ENCODE measurements at places on chromosomes 11 and 22. TPM values are rescaled to one million over a fixed set of nuclear protein-coding genes. Genes with fewer than 3 reads are reported as not detected.

Gene MYEOV
- polyA plus RNA-seq, result 0.19 TPM

Gene OR8K3
- polyA plus RNA-seq, result not detected

Gene CCDC81
- polyA plus RNA-seq, result 0.37 TPM

Gene FAM180B
- not detected for polyA plus RNA-seq

Gene LRRC55
- 0.10 TPM for polyA plus RNA-seq

Gene APOL4
- polyA plus RNA-seq, result not detected

Gene FKBP2
- 221 TPM for polyA plus RNA-seq

Gene NRGN
- polyA plus RNA-seq, result 0.61 TPM

Gene KCNA4
- not detected for polyA plus RNA-seq

Gene C11orf42
- not detected for polyA plus RNA-seq

Gene ASPHD2
- 8.3 TPM for polyA plus RNA-seq

Gene C11orf91
- not detected for polyA plus RNA-seq

Gene ADAMTS15
- polyA plus RNA-seq, result 0.38 TPM

Gene MRGPRE
- not detected for polyA plus RNA-seq

Gene FAM111B
- polyA plus RNA-seq, result 28.2 TPM

Gene JHY
- polyA plus RNA-seq, result 0.97 TPM

Gene TOM1
- polyA plus RNA-seq, result 10.9 TPM

Gene HTR3A
- 5.8 TPM for polyA plus RNA-seq

Gene CTSC
- 444 TPM for polyA plus RNA-seq

Data from GM23338 (cell line).